ENCODE measurements at places on chromosomes 1 and 21.

DNA sequence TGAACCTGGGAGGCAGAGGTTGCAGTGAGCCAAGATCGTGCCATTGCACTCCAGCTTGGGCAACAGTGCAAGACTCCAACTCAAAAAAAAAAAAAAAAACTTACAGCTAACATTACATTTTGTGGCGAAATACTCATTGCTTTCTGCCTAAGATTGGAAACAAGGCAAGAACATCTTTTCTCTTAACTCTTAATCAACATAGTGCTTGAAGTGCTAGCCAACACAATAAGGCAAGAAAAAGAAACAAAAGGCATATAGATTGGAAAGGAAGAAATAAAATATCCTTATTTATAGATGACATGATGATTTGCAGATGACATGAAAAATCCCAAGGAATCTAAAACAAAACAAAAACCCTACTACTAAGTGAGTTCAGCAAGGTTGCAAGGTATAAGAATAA is 24.6 kb upstream of the GJA9 start:
- DNase-seq: no peak

GRCh38 chr1:29550119-29550841 is 314.0 kb downstream of the PTPRU start:
- DNase-seq: peak; percentile 47

DNA sequence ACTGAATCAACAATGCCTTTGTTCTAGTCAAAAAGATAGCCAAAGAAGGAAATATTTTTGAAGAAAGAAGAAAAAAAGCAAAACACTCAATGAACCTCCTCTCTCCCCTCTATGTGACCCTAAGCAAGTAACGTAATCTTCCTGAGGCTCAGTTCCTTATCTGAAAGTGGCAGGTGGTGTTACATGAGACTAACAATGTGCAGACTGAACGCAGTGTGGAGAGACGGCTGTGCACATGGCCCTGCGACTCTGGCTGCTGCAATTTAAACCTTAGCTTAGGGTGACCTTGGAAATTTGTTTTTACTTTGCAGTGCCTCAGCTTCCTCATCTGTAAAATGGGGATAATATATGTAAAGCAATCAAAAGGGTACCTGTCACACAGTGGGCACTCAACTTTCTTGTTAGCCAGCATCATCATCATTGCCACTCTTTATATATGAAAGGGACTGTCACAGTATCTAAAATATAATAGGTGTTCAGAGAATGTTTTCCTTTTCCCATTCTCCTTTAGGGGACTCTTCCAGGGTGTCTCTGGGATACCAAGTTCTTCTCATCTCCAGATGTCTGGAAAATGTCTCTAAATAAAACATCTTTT is 100.1 kb upstream of the JUN start:
- DNase-seq: peak; percentile 74

DNA sequence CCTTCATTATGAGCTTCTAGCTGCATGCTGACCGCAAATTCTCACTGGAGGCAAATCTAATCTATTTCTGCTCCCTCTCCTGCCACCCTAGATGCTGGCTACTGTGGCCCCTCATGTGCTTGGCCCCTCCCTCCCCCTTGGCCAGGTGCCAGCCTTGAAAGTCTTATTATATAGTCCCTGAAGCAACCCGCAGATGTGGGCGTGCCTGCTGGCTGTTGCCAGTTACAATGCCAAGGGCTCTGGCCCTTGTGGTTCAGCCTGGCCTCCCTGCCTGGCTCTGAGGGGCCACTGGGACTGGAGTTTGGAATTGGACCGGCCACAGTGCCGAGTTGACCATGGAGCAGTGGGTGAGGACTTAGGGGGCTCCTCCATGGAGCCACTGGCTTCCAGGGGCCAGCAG is 78.9 kb upstream of the ACTRT2 start:
- no peak for DNase-seq

DNA sequence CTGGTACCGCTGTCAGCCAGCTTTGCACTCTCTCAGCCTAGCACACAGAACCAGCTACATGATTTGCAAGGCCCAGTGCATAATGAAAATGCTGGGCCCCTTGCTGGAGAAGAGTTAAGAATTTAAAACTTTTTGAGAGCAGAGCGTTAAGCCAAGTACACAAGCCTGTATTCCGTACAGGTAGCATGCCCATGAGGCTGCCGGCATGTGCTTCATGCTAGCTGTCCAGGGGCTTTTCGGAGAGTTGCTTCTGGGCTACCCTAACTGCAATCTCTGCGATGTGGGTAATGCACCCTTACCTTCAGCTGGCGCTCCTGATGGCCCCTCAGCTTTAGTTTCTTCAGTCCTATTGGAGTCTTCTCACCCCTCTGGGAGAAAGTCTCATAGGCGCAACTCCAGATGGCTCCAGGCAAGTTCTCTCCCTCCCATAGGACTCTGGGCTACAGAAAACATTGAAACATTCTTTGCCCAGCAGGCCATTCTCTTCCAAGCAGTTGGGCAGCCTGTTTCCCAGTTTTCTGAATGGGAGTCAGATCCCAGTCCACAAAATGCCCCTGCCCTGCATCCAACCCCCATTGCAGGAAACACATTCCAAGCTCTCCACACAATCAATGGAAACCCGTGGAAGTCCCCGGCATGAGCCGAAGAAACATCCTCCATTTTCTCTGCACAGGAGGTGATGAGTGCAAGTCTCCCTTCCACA is 5.7 kb upstream of the AKT3 start:
- DNase-seq: no peak

DNA sequence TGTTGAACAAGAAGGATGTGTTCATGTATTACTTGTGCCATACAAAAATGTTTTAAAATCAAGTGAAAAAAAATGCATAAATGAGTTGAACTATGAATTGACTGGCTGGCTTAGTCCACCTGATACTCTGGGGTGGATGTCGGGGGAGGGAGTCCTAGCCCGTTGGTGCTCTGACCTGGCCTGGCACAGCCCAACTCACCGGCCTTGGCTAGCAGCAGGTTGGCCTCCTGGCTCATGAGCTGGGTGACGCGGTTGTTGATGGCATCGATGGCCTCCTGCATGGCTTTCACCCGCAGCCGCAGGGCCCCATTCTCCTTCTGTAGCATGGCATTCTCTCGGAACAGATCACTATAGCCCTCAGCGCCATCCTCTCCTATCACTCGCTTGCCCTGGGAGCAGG is 21.6 kb downstream of the KIF21B start:
- DNase-seq: peak; percentile 22

GRCh38 chr1:223486366-223486765 is 93.2 kb downstream of the CCDC185 start:
- peak; percentile 20 for DNase-seq

GRCh38 chr1:167093846-167094516 is at the start of gene STYXL2:
Gene STYXL2, plus strand, starts transcription at chr1:167094075. Its CDS starts 775 bp downstream, at chr1:167094850.
- no peak for DNase-seq

DNA sequence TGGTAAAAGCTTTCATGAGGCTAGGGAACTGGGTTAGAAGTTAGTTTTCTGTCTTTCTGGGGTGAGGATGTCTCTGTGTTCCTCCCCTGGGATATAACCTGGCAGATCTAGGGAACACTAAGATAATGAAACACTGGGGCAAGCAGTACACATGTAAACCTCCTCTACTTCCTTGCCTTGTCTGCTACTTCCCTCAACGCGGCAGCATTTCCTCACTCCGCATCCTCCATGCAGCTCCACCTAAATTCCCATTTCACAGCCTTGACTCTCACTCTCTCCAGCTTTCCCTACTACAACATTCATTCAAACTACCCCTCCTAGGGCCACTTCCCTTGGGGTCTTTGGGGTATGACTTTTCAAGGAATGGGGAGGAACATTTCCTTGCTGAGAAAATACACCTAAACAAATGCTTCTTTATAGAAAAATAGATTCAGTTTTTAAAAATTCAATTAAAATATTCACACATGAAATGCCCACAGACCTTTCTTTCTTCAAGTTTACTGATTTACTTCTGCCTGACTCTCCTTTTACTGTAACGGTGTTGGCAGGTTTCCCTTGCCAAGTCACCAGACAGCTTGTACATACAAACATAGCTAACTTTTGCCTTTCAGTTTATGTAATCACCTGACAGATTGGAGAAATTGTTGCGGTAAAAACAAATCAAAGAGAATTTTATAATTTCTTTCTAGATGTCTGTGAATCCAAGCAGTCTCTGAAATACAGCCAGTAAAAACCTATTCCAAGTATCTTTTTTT is 90.1 kb downstream of the TNFSF18 start:
- no peak for DNase-seq

DNA sequence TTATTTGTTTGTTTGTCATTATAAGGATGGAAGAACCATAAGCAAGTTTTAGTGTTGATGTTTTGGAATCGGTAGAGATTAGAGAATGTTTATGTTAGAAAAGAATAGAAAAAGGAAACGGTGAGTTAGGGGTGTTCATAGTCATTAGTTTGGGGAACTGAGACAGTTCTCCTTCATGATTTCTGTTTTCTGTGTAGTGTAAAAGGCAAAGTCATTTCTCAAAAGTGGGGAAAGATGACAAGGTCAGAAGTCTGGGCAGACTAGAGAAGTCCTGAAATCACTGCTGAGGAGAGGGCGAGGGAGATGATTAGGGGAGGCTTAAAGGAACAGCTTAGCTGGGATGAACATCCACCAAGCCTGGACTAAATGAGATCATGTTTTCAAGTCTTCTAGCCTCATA is 498.9 kb downstream of the TTLL7 start:
- DNase-seq: no peak

GRCh38 chr1:104238991-104239390 is 489.3 kb downstream of the AMY1C start:
- no peak for DNase-seq

- DNase-seq: no peak
These were observed 175.4 kb upstream of the EDN2 start for GRCh38 chr1:41659903-41660302.

DNA sequence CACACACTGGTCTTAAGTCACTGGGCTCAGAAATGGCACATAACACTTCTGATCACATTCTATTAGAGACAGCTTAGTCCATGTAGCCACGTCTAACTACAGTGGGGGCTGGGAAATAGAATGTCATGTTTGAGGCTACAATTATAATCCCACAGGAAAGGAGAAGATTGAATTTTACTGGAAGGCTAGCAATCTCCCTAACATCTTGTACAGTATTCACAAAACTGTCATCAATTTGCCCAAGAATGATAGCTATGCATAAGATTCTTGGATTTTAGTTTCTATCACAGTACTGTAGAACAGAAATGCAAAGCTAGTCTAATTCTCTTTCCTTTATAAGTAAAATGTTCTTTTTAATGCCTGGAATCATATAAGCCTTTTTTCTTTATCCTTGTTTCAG is 12.7 kb upstream of the ZMYM6 start:
- no peak for DNase-seq

DNA sequence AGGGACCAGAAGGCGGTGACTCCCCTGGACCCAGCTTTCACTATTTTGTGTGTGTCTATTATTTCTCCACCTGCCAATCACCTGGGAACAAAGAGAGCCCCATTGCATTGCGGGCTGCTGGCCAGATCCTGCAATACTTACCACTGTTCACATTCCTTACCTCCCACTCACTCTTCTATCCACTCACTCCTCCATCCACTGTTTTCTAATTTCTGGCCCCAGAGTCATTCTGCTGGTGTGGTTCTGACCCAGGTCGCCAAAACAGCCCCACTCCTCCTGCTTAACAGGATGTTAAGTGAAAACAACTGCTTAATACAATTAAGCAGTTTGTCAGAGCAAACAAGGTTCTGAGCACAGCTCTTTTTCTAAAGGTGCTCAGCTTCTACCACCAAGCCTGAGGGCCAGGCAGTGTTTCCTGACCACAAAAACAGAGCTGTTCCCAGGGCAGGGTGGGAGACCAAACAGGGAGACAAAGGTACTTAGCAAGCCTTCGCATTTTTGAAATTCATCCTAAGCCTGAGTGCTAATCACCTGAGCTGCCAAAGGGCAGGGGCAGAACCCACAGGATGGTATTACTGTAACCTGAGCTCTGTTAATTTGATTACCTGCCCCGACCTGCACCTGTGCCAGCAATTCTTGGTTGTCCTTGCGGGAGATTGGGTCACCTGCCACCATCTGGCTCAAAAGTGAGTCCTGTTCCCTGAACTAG is 38.5 kb upstream of the EFCAB14 start:
- DNase-seq: peak; percentile 94

GRCh38 chr21:43281661-43282357 is 113.0 kb downstream of the CRYAA start:
- no peak for DNase-seq

GRCh38 chr21:25639551-25640201 is 618 bp downstream of the JAM2 start:
- DNase-seq: no peak

- DNase-seq: no peak
These were observed 29.0 kb downstream of the NFIA start for GRCh38 chr1:61111084-61112004.

- no peak for DNase-seq
These were observed 15.9 kb downstream of the SHISA4 start for GRCh38 chr1:201904579-201904978.

GRCh38 chr1:215045698-215046308 is 36.7 kb upstream of the KCNK2 start:
- no peak for DNase-seq

- no peak for DNase-seq
These were observed 5.4 kb downstream of the TPRG1L start for GRCh38 chr1:3630161-3630611.

DNA sequence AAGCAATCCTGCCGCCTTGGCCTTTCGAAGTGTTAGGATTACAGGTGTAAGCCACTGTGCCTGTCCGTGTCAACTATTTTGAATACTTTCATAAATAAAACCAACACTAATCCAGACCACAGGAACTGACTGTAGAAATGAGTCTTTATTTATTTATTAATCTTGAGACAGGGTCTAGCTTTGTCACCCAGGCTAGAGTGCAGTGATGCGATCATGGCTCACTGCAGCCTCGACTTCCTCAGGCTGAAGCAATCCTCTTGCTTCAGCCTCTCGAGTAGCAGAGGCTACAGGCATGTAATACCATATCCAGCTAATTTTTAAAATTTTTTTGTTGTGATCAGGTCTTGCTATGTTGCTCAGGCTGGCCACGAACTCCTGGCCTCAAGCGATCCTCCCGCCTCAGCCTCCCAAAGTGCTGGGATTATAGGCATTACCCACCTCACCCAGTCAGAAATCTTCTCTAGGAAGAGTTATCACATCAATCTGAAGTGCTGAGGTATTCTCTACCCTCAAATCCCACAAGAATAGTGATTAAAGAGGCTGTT is 21.7 kb upstream of the CPLANE2 start:
- DNase-seq: no peak

- DNase-seq: no peak
These were observed 4.7 kb downstream of the POGK start for GRCh38 chr1:166843769-166844596.

GRCh38 chr21:31399591-31399990 is 55.5 kb upstream of the TIAM1 start:
- DNase-seq: no peak

Data from NCI-H510A treated with DMSO at 0.1 percent for 48 hours (cell line).